Adipocyte (in vitro differentiated cells): ENCODE measurements at places on chromosomes 1 and 21.

GRCh38 chr21:41664881-41665765 lies 101.7 kb downstream of the RIPK4 start:
- peak; percentile 67 for DNase-seq

GRCh38 chr1:229710746-229711145 lies 84.7 kb downstream of the URB2 start:
- DNase-seq = peak; percentile 6

DNA sequence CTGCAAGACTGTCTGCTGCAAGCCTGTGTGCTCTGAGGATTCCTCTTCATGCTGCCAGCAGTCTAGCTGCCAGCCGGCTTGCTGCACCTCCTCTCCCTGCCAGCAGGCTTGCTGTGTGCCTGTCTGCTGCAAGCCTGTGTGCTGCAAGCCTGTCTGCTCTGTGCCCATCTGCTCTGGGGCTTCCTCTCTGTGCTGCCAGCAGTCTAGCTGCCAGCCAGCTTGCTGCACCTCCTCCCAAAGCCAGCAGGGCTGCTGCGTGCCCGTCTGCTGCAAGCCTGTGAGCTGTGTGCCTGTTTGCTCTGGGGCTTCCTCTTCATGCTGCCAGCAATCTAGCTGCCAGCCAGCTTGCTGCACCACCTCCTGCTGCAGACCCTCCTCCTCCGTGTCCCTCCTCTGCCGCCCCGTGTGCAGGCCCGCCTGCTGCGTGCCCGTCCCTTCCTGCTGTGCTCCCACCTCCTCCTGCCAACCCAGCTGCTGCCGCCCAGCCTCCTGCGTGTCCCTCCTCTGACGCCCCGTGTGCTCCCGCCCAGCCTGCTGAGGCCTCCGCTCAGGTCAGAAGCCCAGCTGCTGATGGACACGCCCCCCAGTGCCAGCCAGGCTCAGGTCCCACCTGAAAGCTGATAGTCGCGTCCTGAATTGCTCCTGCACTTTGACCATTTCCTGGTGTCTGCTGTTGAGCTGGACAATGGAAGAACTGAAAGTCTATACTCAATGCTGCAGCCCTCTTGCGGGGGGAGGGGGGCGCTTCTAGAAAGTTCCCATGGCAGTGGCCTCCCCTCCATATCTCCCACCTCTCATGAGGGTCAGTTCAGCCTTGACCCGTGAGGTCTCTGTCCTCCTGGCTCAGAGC lies 1.2 kb downstream of the KRTAP10-4 start:
- DNase-seq = no peak

DNA sequence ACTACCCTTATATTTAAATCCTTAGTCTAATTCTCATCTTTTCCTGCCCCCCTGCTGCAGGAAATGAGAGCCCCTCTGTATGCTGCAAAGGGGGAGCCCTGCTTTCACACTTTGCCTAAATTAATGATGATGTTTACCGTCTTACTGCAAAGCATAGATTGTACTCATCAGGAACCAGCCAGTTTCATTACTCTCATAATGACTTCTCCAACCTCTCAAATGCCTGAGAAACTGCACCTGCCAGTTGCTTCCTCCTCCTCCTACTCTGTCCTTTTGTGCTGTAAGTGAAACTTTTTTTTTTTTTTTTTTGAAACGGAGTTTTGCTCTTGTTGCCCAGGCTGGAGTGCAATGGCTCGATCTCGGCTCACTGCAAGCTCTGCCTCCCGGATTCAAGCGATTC lies 101.7 kb downstream of the ADSS2 start:
- no peak for DNase-seq

GRCh38 chr1:45545019-45545493 lies 5.6 kb upstream of the AKR1A1 start:
- no peak for DNase-seq

- no peak for DNase-seq
Observed at GRCh38 chr1:232664844-232665777, 35.2 kb upstream of the SIPA1L2 start.

- no peak for DNase-seq
Observed at GRCh38 chr1:60963167-60963940, 119.0 kb upstream of the NFIA start.

DNA sequence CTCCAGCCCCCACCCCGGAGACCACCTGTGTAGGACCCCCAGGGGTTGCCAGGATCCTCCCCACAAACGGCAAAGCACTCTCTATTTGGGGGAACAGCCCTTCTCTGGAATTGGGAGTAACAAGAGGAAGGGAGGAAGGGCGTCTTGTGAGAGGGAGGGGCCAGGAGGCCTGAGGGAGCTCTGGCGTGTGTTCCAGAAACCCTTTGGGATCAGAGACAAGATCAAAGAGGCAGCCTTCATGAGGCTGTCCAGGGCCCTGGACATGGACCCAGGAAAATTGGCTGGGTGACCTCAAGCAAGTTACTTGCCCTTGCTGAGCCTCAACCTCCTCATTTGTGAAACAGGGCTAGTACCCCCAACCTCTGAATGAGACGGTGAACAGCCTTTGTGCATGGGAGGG lies 18.1 kb upstream of the ECE1 start:
- DNase-seq = no peak

DNA sequence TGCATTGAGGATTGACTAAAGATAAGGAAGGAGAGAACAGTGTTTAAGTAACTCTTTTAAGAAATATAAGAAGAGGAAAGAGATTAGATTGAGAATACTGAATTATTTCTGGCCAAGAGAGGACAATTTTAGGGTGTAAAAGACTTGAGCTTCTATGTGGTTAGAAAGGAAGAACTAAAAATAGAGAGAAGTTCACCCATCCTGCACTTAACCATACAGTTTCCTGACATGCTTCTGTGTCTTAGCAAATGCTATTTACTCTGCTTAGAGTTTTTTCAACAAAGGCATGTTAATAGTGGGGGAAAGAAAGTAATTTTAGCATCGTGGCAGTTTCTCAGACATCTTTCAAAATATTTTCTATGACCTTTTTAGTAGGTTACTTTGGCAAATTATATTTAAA lies 122.8 kb upstream of the GPR52 start:
- no peak for DNase-seq

GRCh38 chr1:185672719-185673360 lies 61.4 kb upstream of the HMCN1 start:
- no peak for DNase-seq

DNA sequence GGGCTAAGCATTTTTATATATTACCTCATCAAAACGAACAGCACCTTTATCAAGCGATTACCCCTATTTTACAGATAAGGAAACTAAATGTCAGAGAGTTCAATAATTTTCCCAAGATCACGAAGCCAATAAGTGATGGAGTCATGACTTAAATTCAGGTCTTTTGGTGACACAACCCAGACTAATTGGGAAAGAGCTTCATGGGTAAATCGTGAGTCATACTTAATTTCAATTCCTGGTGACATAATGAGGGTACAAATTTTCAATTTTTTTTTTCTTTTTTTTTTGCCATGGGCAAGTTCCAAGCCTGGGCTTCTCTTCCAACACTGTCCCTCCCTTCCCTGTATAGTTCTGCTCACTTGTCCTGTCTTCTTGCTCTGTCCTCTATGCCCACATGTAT lies 30.1 kb upstream of the IL10 start:
- peak; percentile 16 for DNase-seq

DNA sequence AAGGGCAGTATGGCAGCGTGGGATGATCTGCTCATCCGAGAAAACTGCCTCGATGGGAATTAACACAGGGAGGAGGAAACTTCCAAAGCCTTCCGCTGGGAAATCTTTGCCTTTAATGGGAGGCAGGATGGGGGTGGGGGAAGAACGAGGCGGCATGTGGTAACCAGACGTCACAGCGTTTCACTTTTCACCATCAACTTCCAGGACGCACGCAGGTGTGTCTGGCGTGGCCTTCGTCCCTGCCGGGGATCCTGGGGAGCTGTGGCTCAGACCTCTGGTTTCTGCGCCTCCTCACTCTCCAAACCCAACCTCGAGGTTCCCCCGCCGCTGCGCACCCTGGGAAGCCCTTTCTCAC lies 282 bp downstream of the RSPH1 start:
- peak; percentile 37 for DNase-seq

GRCh38 chr1:52920791-52921291 lies 699 bp downstream of the ECHDC2 start:
- DNase-seq = peak; percentile 9

- peak; percentile 40 for DNase-seq
Observed at GRCh38 chr21:32782698-32783097, 11.1 kb upstream of the PAXBP1 start.

DNA sequence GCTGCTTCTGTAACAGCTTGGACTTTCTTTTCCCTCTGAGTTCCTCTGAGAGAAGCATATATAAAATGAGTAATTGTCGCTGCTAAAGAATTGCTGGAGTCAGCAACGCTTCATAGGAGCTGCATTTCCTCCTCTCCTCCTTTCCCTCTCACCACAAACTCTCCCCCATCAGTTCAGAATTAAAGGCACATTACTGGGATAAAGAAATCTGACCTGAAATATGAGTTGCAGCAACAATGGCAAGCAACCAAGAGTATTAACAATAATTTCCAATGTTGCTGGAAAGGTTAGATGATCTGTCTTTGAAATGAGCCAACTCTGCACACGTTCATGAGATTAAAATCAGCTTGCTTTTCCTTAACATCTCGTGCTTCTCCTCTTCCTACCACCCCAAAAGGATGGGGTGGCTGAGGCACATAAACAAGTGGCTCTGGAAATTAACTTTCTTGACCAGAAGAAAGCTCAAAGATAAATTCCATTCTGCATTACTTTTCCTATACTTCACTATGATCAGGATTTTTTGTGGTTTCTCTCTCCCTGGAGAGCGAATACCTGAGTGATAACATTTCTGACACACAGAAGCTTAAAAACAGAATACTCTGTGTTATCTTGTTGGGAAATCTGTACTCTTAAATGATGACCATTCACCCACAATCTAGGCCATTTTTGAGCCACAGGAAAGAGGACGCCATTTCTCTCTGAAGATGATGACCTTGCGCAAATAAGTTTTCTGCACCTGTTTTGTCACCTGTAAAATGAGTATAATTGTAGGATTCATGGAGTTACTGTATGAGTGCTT lies 90.2 kb downstream of the TGFBR3 start:
- DNase-seq = peak; percentile 86

DNA sequence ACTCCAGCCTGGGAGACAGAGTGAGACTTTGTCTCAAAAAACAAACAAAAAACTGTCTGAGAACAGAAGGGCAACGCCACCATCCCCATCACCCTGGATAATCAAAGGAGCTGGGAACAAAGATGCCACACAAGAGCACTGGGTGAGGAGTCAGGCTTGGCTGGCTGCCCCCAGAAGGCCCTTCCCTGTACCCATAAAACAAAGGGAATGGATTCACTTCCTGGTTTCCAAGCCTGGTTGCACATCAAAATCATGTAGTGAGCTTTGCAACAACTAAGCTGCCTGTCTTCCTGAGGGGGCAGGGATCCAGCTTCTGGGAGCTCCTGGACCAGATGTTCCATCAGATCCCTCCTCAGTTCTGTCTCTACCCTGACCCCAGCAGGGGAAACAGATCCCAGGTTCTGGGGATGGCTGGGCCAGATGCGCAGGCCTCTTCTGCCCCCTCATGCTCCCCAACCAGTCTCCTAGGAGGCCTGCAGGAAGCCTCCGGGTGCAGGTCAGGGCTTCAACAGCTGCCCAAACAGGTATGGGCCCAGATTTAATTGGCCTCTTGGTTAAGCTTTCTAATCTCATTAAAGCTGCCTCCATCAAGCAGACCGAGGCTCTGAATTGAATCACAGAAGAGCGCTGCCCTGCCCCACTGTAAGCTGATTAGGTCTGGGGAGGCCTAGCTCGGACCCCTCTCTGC lies 97.8 kb downstream of the MRPL37 start:
- no peak for DNase-seq

- no peak for DNase-seq
Observed at GRCh38 chr1:194419721-194420120, 1233.3 kb upstream of the B3GALT2 start.

- peak; percentile 75 for DNase-seq
Observed at GRCh38 chr1:117828201-117828600, 101.2 kb downstream of the GDAP2 start.

GRCh38 chr21:30349572-30349971 lies 1.2 kb upstream of the KRTAP23-1 start:
- no peak for DNase-seq

DNA sequence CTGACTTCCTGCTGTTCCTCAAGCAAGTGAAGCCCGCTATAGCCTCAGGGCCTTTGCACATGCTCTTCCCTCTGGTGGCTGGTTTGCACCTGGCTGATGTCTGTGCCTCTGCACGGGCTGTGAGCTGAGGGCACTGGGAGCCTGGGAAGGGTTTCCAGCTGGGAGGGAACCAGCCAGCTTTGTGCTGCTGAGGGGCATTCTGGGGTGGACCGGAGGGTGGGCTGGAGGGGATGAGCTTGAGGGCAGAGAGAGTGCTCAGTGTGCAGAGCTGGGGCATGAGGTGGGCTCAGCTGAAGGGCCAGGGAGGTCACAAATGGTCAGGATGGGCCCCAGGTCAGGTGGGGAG lies 305.7 kb downstream of the MATN1 start:
- no peak for DNase-seq

- DNase-seq = no peak
Observed at GRCh38 chr1:54298284-54299033, 98.5 kb downstream of the MRPL37 start.

DNA sequence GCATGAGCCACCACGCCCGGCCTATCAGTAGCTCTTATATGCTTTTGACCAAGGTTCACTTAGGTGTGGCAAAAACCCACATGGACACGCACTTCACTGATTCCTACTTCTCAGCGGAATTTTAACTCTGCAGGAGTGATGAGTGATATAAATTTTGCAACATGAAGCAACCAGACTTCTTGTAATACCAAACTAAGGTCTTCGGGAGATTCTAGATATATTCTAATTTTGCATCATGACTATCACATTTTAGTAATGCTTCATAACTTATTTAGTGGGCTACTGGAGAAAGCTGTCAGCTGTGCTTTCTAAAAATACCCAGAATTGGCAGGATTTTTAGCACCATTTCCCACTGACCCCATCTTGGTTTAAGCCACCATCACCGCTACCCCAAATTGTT lies 27.8 kb downstream of the RHCE start:
- DNase-seq = no peak

GRCh38 chr1:7810395-7810794 lies 26.3 kb downstream of the PER3 start:
- peak; percentile 65 for DNase-seq

- DNase-seq = no peak
Observed at GRCh38 chr1:156851779-156852417, 7.0 kb downstream of the INSRR start.

- DNase-seq = peak; percentile 77
Observed at GRCh38 chr1:41240781-41241353, 1.2 kb downstream of the SCMH1 start.

- no peak for DNase-seq
Observed at GRCh38 chr1:51283979-51284378, 46.4 kb downstream of the TTC39A start.

GRCh38 chr1:207946756-207947155 lies 35.8 kb upstream of the CD34 start:
- no peak for DNase-seq

DNA sequence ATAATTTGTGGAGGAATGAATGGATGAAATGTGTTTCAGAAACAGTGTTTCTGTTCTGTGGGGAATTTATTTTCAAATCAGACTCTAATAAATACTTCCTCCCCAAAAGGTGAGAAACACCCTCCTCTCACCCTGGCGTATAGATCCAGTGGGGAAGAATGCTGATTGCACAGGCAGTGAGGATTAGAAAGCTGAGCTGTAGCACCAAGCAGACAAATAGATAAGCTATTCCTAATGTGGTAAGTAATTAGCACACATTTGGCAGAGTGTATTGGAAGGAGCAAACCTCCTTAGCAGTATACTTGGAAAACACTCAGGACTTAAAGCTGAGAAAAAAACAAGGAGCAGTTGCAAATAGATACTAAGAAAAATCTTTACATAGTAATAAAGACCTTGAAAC lies 50.8 kb downstream of the NUF2 start:
- DNase-seq = no peak
